ENCODE measurements at places on chromosomes 12 and 14.

DNA sequence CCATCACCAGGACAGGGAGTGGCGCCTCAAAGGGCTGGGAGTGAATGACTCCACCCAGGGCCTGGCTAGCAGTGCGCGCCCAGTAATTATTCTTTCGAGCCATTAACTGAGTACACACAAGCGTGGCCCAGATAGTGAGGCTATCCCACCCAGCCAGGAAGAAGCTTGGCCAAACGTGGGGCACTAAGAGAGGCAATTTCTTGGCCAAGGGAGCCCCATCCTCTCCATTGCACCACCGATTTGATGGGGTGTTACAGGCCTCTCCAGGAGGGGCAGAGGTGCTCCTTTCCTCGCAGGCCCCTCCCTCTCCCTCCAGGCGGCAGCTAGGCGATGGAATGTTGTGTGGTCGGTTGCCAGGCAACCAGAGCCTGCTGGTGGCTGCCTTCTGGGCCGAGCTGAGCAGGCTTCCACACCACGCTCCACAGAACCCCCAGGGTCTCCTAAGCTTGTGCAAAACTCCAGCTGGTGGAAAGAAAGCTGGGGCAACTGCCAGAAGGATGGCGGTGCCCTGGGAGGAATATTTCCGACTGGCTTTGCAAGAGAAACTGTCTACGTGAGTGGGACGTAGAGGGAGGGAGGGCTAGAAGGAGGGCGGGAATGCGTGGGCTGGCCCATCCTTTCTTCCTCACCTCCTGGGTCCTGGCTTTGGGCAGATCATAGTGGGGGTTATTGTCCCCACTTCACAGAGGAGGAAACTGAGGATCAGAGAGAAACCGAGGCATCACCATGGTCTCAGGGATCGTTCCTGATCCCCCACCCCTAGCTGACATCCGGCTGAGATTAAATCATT is at the start of gene CFAP73:
TSS of gene CFAP73 (plus strand) at position 364 of the 790 bp plus-strand sequence. CDS start at position 498, 134 bp downstream.
- DNase-seq = peak; percentile 47

DNA sequence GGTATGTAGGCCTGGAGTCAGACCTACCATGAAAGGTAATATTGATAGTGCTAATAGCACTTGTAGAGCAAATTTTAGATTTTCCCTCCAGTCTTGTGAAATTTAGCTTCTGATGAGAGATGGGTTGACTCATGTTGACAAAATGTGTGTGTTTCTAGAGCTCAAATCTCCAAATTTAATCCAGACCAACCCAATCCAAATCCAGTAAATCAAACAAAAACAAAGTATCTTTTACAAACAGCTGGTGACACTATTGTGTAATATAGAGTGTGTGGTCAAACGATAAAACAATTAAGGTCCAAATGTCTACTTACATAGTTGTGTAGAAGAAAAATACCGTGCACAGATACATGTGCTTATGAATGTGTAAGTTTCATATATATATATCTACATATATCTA is 63.4 kb upstream of the KITLG start:
- DNase-seq = no peak

DNA sequence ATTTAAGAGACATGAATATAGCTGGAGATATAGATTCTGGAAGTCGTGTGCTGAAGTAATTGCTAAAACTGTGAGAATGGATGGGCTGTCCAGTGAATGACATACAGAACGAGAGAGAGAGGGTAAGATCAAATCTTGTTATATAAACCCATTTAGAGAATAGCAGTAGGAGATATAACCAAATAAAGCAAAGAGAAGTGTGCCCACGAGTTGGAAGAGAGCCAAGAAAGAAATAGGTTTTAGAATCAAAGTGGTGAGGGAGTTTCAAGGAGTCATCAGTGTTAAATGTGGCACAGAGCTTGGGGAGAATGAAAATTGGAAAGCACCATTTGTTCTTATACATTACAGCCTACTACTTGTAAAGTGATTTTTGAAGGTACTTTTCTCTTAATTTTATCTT is 19.2 kb downstream of the TOGARAM1 start:
- no peak for DNase-seq

DNA sequence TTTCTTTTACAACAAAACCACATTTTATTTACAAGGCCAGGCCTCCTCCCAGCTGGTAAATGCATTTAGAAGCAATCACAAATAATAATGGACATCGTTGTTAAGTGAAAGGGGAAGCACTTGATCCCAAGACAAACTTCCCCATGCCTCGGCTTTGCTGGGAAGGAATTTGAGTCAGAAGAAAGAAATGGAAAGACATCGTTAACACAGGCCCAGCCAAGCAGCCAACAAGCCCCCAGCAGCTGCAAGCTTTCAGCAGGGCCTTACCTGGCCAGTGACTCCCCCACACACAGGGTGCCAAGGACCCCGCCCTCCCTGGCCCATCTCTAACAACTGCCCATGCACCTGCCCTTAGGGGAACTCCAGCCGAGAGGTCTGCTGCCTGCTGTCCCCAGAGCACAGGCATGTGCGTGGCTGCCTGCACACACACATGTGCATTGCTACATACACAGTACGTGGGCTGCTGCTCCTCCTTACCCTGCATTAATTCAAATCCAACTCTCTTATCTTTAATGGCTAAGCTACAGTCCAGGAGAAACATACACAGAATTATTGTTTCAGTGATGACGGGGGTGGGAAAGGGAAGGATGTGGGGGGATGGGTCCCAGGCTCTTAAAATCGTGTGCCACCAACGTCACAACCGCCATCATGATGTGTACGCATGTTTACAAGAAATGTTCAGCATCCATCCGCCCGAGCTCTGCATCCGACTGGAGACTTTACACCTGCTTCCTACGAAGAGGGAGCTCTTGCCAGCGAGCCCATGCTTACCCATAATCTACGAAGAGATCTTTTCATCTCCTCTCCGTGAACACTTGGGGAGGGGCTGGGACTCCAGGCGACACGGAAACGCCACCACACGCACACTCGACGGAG is 9.8 kb downstream of the BCL11B start:
- peak; percentile 64 for DNase-seq

All from activated naive CD8-positive, alpha-beta T cell treated with anti-CD3 and anti-CD28 coated beads for 36 hours (primary cell).